T-helper 2 cell treated with Interferon-gamma antibody and Interleukin-4, amounts not matched to agents 5 μg/mL and 100 μg/mL, for 36 hours (primary cell): ENCODE measurements at places on chromosomes 4 and X.

- no peak for DNase-seq
- no peaks in the 10 kb centered on the region for H3K27me3 ChIP-seq
- no peak overlapping the region for H3K27ac ChIP-seq
- no peak overlapping the region for H3K4me3 ChIP-seq
Observed at GRCh38 chr4:43816116-43816515, 632.5 kb downstream of the KCTD8 start.

GRCh38 chr4:131488772-131489171, 1660.3 kb upstream of the PCDH10 start:
- H3K36me3 ChIP-seq = no peaks in the 10 kb centered on the region
- H3K27me3 ChIP-seq = no peaks in the 10 kb centered on the region
- H3K4me1 ChIP-seq = no peaks in the 10 kb centered on the region
- H3K4me3 ChIP-seq = no peak overlapping the region
- H3K27ac ChIP-seq = no peak overlapping the region

DNA sequence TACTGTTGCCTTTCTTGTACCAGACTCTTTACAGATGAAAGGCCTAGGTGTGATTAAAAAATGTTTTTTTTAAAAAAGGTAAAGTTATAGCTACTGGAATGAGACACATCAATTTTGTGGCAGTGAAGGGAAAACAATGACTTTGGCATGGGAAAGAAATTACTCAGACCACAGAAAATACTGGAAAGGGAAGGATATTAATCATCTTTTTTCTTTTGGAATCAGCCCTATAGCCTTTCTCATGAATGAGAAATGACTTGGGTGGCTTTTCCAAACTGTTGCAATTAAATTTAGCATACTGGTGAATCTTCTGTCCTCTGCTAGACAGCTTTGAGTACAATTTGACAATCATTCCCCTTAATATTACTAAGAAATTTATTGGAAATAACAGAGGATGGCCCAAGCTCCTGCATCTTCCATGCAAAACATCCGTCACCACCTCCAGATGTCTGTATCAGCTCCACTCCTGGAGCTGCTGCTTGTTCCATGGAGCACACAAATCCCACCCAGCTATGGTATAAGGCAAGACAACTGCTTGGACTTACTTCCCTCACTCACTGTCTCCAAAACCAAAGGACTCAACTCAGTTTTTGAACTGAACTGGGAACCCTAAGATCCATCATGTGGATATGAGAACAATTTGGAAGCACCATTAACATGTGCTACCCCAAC, 97.6 kb upstream of the ARSJ start:
- no peaks in the 10 kb centered on the region for H3K4me1 ChIP-seq
- no peak overlapping the region for H3K27ac ChIP-seq
- H3K27me3 ChIP-seq = peaks cover 25% of the 10 kb centered on the region
- H3K36me3 ChIP-seq = no peaks in the 10 kb centered on the region

DNA sequence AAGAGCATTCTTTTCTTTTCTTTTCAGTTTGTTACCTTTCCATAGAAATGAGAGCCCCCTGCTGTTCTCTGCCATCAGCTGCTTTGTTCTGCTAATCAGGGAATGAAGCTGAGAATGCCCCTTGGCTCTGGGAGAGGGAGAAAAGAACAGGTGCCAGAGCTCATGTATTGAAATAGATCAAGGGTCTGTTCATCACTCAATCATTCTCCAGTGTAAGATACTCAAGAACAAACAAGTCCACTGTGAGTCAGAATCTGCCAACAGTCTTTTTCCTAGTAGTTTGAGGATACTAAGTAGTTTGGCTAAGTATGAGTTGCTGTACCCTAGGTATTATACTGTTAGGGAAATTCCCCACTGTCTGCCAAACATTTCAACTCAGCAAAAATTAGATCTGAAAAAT, 144.3 kb downstream of the RTL3 start:
- H3K27ac ChIP-seq = peak overlapping the region; percentile 78
- no peak overlapping the region for H3K4me3 ChIP-seq
- peak; percentile 6 for DNase-seq
- peaks cover 37% of the 10 kb centered on the region for H3K4me1 ChIP-seq
- H3K36me3 ChIP-seq = peaks cover 37% of the 10 kb centered on the region

GRCh38 chr4:40564004-40564403, 65.7 kb downstream of the RBM47 start:
- DNase-seq = no peak
- H3K27ac ChIP-seq = no peak overlapping the region
- no peaks in the 10 kb centered on the region for H3K27me3 ChIP-seq
- peaks cover 34% of the 10 kb centered on the region for H3K4me1 ChIP-seq
- H3K36me3 ChIP-seq = peaks cover 1% of the 10 kb centered on the region

DNA sequence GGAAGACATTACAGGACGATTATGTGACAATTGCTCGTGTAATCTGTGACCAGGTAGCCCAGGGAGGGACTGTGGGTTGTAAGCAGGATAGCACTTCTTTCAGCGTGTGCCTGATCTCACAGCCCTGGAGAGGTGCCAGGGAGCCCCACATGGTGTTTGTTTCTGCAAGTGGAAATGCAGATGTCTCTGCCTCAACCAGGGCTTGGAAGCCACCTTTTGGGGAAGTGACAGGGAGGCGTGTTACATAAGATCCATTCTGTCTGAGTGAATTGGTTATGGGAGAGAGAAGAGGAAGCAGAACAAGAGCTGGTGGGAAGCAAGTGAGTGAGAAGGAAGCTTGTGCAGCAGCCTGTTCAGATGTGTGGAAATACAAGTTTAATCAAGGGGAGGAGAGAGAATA, 104.5 kb upstream of the GATB start:
- no peak overlapping the region for H3K4me3 ChIP-seq
- peaks cover 9% of the 10 kb centered on the region for H3K27me3 ChIP-seq
- no peak for DNase-seq
- H3K4me1 ChIP-seq = peaks cover 2% of the 10 kb centered on the region
